ENCODE measurements at places on chromosomes 16 and 17.

DNA sequence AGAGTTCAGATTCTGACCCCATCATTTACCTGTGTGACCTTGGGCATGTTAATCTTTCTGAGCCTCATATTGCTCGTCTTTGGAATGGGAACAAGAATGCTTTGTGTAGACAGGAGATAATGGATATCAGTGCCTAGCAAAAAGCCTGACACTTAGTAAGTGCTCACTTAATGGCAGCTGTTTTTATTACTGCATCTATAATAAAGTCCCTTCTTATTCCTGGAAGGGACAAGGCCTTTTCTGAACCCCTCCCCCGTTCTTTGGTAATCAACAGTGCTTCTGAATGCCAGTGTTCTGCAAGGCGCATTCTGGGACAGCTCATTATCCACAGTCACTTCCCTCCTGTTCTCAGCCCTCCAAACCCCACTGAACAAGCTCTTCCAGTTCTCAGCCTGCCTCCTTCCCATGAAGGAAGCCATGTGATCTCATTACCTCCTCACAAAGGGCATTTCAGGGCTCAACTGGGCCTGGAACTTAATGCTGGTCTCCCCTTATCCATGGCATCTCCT is 25.1 kb upstream of the SUPT4H1 start:
- DNase-seq, result no peak

GRCh38 chr17:56395787-56396186 is 197.7 kb upstream of the NOG start:
- no peak for DNase-seq

- no peak for DNase-seq
Observed at GRCh38 chr17:64162554-64162953, 32.6 kb upstream of the ERN1 start.

DNA sequence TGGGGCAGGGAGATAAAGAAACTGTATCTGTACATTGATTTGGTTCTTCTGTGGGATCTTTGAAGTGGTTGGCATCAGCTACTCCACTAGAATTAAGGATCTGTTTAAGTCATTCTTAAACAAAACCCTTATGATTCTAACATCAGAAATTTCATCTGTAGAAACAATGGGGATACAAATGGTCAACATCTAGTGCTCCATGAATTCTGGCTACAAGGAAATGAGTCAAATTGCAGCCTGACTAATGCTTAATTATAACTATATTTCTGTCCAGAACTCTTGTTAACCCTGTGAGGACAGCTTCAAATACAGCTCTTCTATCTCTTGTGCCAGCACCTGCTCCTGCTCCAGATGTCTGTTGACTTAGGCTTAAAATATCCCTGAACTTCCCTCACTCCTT is 13.9 kb upstream of the GINS3 start:
- no peak for DNase-seq

- no peak for DNase-seq
Observed at GRCh38 chr17:39791111-39791992, 53.6 kb downstream of the GRB7 start.

GRCh38 chr17:63534078-63534570 is 11.0 kb downstream of the KCNH6 start:
- no peak for DNase-seq

GRCh38 chr17:9290226-9290613 is 268.9 kb downstream of the NTN1 start:
- DNase-seq, result no peak

- no peak for DNase-seq
Observed at GRCh38 chr16:31472709-31473203, 804 bp downstream of the TGFB1I1 start.

GRCh38 chr17:50211249-50212120 is 10.1 kb upstream of the COL1A1 start:
- no peak for DNase-seq

DNA sequence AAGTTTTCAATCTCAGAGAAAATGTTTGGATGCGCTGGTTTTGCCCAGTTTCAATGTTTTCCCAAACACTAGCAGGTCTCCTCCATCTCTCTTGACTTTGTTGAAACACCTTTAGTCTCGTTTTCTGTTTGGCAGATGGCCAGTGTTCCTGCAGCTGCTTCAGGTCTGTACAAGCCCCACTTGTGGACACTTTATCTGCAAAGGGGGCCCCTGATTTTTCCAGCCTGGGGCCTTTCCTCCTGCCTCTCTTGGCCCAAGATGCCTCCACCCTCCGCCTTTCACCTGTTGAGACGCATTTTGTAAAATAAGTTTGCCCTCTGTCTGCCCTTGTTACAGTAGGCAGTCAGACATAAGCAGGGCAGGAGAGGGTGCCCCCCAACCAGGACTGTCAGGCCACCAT is 21.8 kb upstream of the PRM1 start:
- no peak for DNase-seq

GRCh38 chr17:79192503-79193351 is 118.1 kb downstream of the ENGASE start:
- DNase-seq, result no peak

- DNase-seq, result no peak
Observed at GRCh38 chr17:44122816-44123355, 555 bp downstream of the HDAC5 start.

GRCh38 chr16:19698480-19699465 is 19.3 kb downstream of the KNOP1 start:
- no peak for DNase-seq

DNA sequence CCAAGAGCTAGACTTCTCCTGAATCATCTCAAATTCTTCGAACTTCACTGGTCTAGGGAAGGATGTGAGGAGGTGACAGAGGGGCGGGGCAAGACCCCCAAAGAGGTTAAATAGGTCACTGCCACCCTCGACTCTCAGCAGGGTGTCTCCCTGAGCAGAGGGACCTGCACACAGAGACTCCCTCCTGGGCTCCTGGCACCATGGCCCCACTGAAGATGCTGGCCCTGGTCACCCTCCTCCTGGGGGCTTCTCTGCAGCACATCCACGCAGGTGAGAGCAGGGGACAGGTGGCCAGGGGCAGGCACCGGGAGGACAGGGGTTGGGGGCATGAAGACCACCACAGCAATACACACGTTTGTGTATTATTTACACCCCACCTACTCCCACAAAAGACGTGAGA is 9.2 kb downstream of the CCL17 start:
- DNase-seq, result no peak

- DNase-seq, result no peak
Observed at GRCh38 chr16:56669840-56670619, 416 bp downstream of the MT1H start.

GRCh38 chr16:10081201-10081940 is 100.9 kb downstream of the GRIN2A start:
- no peak for DNase-seq

GRCh38 chr17:73683771-73684170 is 39.5 kb upstream of the SDK2 start:
- no peak for DNase-seq

- DNase-seq, result no peak
Observed at GRCh38 chr16:57994778-57995177, 5.7 kb downstream of the ZNF319 start.

DNA sequence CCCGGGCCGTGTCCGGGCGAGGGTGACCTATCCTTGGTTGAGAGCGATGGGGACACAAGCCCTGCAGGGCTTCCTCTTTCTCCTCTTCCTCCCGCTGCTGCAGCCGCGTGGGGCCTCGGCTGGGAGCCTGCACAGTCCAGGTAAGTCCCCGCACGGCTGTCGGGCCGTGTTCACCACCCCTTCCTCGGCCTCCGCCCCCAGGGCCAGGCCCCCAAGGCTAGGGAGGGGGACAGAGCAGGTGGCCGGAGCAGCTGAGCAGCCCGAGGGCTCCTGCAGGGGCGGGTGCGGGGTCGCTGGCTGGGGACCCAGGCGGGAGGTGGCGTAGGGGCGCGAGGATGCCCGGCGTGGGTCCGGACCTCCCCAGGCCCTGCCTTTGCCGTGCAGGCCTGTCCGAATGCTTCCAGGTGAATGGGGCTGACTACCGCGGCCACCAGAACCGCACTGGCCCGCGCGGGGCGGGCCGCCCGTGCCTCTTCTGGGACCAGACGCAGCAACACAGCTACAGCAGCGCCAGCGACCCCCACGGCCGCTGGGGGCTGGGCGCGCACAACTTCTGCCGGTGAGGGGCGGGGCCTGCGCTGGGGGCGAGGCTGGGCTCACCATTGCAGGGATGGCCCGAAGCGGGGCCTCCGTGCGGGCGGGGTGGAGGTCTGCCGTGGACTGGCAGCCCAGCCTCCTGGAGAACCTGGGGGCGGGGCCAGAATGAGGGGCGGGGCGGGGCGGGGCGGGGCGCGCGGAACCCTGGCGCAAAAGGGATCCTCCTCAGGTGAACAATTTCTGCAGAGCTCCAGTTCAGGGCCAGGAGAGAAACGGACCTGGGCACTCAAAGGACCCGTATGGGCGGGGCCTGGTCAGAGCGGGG is 631 bp downstream of the KREMEN2 start:
- peak; percentile 88 for DNase-seq

- no peak for DNase-seq
Observed at GRCh38 chr17:61221181-61221580, 178.5 kb upstream of the TBX2 start.

GRCh38 chr16:12573730-12574383 is 229.8 kb downstream of the CPPED1 start:
- DNase-seq, result no peak

GRCh38 chr16:67800338-67800926 is 5.9 kb downstream of the RANBP10 start:
- no peak for DNase-seq

DNA sequence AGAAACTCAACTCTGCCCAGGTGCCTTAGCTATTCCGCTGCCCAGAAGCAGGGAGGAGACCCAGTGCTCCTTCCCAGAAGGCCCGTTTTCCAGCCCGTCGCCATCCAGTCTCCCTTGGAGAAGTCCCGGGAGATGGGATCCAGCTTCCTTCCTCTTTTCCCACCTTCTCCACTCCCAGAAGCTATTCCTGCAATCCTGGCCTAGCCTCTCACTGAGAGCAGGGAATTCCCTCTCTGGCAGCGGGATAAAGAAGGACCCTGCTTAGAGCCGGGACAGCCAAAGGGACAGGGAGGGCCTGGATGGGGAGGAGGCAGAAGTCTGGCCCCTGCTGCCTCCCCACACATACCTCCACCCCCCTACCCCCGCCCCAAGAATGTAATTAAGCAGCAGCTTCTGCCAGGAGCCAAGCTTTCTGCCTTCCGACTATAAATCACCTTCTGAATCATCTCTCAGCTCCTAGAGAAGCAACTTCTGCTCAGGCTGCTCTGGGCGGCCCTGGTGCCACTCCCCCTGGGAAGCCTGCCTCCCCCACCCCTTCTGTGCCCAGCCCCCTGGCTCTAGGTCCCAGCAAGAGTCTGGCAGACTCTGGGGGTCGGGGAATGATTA is 6.4 kb downstream of the WNT3 start:
- DNase-seq, result no peak

GRCh38 chr16:27175888-27176287 is 27.4 kb upstream of the KDM8 start:
- DNase-seq, result no peak

DNA sequence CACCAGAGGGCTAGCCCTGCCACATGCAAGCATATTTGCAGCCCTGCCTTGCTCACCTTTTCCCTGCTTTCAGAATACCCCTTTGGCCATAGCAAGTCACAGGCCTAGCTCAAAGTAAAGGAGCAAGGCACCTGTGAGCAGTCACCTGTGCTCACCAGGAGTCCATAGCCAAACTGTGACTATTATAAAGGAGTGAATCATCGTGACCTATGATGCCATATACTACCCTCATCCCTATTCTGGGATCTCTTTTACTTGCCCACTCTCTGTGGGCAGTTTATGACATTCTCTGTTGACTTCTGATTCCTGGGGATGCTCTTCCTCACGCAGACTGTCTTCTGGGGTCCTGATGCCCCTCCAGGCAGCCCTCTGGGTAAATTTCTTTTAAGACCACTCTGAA is 200.5 kb upstream of the NLRP1 start:
- DNase-seq, result no peak

DNA sequence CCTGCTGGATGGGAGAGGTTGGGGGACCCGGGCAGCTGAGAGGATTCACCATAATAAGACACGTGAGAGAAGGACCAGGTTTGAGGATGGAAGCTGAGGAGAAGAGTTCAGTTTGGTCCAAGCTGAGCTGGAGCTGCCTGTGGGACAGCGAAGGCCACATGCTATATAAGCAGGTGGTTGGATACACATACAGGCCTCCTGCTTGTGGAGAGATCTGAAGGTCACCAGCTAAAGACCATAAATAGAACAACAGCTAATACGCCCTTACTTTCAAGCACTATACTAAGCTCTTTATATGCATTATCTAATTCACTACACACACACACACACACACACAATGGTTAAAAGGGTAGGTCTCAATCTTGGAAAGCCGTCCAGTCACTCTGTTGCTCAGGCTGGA is 32.1 kb downstream of the DUSP14 start:
- DNase-seq, result no peak

- no peak for DNase-seq
Observed at GRCh38 chr17:72660274-72661115, 432.0 kb downstream of the SLC39A11 start.

DNA sequence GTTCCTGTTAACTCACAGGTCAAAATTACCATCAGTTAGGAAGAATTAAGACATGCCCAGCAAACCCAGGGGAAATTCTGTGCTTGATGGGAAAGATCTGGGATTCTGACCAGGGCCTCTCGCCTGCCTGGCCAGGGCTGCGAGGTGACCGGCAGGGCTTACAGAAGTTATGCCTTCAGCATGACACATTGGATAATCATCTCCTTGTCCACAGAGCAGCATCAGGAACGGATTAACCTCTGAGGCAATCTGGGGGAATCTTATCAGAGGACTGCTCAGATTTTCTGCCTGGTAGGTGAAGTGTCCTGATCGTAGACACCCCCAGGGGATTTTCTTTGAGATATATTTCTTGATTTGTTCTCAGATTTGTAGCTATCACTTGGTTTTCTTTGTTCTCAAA is 172.5 kb downstream of the HS3ST3A1 start:
- DNase-seq, result no peak

DNA sequence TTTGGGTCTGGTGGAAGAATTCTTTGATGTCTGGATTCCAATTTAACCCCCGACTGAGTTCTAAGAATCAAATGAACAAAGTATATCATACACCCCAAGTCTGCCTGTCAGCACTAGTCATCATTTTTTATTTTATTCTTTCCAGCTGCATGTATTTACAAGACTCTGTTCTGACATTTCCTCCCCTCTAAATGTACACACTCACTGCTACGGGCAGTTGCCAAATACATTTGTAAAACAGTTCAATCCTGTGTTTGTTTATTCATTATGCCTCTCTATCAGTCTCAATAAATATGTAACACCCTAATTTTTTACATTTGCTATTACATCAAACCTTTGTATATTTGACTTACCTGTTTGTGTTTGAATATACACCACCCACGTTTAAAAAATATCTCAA is 422.3 kb upstream of the PSMD7 start:
- DNase-seq, result no peak

- peak; percentile 72 for DNase-seq
Observed at GRCh38 chr17:73271072-73271471, 9.4 kb upstream of the CPSF4L start.

DNA sequence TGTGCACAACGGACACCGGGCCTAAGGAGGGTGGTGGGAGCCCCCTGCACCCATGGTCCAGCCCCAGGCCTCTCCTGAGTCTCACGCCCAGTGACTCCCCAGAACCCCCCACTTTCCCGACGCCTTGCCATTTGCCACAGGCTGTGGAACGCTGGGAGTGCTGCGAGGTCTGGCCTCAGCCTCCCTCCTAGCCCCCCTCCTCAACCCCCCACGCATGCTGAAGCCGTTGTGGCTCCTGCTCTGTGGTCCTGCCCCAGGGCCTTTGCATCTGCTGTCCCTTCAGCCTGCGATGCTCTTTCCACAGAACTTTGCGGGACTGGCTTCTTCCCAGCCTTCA is 226.0 kb upstream of the GSE1 start:
- no peak for DNase-seq

GRCh38 chr17:43146649-43147048 is 21.5 kb upstream of the BRCA1 start:
- DNase-seq, result no peak

All from GM06990 (cell line).